ENCODE measurements at places on chromosomes 1 and 21. TPM values are rescaled to one million over a fixed set of nuclear protein-coding genes. Genes with fewer than 3 reads are reported as not detected.

KCNJ15 gene
- total RNA-seq: 27.5 TPM

SPRR1A gene
- total RNA-seq: 172 TPM

GPR52 gene
- 0.21 TPM for total RNA-seq

CCDC185 gene
- not detected for total RNA-seq

THEMIS2 gene
- total RNA-seq: 8.8 TPM

AMY1B gene
- total RNA-seq: not detected

HMCN1 gene
- 1.3 TPM for total RNA-seq

TNFAIP8L2 gene
- total RNA-seq: not detected

MROH9 gene
- total RNA-seq: not detected

KPRP gene
- not detected for total RNA-seq

SPRR2E gene
- total RNA-seq: 5.4 TPM

CDC42BPA gene
- 6.9 TPM for total RNA-seq

DYRK1A gene
- 25.4 TPM for total RNA-seq

CHAF1B gene
- total RNA-seq: 9.6 TPM

FGR gene
- not detected for total RNA-seq

TAS1R1 gene
- not detected for total RNA-seq

IFNLR1 gene
- total RNA-seq: 3.4 TPM

ADCY10 gene
- total RNA-seq: not detected
